AG08396 (cell line): ENCODE measurements at places on chromosomes 1 and 21.

DNA sequence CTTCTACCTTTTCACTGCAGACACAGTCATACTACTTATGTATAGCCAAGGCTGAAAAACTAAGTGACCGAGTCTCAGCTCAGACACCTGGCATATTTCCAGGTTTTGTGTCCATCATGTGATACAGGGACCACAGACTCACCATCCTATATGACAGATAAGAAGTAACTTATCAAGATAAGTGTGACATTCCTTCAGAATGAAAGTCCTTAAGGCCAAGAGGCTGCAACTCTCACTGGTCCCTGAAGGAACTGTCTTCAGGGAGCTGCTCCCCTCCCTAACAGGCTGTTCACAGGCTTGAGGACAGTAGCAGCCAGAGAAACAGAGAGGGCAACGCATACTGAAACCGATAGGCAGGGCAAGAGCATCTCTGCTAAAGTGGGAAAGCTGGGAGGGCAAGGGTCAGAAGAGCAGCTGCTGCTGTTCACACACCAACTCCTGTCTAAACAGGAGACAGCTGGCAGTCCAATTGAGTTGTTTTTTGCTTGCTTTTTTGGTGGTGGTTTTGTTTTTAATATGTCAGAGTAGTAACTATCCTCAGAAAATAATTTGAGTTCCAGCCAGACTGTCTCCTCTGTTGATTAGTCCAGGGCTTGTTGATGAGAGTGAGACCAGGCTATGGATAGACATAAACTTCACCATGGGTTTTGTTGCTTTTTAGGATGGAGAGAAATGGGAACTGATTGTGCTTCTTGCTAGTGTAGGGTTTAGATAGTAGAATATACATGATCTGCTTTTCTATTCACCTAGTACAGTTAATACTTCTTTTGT lies 67.7 kb downstream of the MACF1 start:
- DNase-seq = no peak

DNA sequence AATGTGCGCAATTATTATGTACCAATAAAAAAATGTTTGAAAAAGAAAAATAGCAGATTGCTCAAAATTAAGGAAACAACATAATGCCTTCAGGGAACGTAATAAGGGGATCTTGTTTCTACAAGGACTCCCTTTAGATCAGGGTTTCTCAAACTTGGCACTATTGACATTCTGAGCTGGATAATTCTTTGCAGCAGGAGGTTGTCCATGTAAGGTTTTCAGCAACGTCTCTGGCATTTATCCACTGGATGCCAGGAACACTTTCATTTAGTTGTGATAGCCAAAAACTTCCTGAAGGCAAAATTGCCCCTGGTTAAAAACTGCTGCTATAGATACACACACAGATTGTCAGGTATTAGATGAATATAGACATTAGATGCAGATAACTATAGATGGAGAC lies 666.7 kb upstream of the ADAMTS5 start:
- no peak for DNase-seq

DNA sequence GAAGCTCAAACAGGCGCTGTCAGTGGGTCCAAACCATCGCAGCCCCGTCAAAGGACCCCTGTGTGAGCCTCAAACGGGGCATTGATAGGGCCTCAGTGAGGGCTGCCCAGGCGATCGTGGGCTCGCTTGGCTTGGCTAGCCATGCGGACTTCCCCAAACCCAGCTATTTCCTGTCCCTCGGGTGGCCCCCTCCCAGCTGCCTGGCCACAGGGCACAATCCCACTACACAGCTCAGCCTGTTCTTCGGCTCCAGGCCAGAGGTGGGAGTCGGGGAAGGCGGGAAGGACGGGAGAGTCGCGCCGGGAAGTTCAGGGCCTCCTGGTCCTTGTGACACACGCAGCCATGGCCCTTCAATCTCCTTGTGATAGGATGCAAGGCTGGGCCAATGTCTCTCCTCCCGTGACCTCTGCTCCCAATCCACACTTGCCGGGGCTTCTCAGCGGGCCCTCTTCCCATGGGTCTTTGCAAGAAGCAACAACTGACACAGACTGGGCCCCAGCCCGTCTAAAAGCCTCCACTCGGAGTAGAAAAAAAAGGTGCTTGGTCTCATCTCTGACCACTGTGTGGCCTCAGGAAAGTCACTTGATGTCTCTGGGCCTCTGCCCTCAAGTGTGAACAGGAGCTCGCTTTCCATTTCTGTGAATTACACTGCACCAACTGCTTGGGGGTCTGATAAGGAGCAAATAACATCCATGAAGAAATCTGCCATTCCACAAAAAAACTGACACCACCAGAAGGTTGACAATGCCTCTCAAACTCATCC lies 7.1 kb upstream of the MATN1 start:
- no peak for DNase-seq

DNA sequence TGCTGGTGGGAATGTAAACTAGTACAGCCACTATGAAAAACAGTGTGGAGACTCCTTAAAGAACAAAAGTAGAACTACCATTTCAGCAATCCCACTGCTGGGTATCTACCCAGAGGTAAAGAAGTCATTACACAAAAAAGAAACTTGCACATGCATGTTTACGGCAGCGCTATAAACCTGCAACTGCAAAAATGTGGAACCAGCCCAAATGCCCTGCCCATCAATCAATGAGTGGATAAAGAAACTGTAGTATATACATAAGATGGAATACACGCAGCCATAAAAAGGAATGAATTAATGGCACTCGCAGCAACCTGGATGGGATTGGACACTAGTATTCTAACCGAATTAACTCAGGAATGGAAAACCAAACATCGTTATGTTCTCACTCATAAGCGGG lies 51.0 kb downstream of the ZSWIM5 start:
- no peak for DNase-seq

GRCh38 chr1:206496131-206496793 lies 11.1 kb upstream of the RASSF5 start:
- DNase-seq = no peak

DNA sequence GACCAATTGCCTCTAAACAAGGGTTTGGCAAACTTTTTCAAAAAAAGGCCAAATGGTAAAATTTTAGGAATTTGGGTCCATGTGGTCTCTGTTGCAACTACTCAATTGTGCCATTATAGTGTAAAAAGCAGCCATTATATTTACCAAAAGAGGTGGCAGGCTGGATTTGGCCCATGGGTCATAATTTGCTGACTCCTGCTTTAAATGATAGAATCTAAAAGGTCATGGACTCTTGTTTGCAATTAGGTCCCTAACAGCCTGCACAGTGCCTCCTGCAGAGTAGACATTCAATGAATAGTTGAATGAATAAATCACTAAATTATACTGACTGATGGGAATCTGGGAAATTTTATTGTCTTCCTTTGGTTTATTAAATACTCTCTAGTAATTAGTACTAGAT lies 6.2 kb downstream of the BECN2 start:
- no peak for DNase-seq

GRCh38 chr1:229938551-229938950 lies 128.5 kb upstream of the GALNT2 start:
- DNase-seq = no peak

DNA sequence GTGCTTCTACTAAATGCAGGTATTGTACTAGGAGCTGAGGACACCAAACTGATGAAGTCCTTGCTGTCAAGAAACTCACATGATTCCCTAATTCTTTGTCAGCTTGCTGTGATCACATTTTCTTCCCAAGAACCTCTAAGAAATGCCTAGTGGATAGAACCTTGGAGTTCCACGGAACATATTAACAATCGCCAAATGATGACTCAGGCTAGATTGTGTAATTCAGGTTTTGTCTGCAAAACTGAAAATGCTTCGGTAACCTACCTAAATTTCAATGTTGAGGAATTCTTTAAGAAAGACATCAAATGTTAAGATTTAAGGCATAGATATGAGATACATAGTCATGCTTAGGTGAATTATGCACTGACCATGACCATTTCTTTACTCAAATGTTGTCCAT lies 1.7 kb upstream of the GADD45A start:
- DNase-seq = peak; percentile 35

DNA sequence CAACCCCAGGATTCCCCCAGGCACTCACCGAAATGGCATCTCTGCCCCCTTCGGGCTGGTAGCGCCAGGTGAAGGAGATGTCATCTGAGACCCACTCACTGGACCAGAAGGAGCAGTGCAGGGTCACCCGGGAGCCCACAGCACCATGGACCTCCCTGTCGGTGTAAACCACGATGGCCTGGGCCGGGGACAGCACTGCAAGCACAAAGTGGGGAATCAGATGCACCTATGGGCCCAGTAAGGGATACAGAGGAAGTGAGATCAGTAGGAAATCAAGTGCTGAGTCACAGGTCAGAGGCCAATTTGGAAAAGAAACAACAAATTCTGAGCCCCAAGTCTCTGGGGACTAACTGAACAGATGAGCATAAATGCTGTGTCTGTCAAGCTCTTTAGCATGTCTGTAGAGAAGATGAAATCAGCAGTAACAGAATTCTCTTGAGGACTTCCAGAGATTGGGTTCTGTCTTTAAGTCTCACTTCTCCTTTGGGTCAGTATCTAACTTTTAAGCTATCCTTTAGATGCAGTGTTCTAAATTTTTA lies 2.5 kb downstream of the MPZ start:
- no peak for DNase-seq

GRCh38 chr1:245481261-245481660 lies 326.5 kb downstream of the KIF26B start:
- no peak for DNase-seq

DNA sequence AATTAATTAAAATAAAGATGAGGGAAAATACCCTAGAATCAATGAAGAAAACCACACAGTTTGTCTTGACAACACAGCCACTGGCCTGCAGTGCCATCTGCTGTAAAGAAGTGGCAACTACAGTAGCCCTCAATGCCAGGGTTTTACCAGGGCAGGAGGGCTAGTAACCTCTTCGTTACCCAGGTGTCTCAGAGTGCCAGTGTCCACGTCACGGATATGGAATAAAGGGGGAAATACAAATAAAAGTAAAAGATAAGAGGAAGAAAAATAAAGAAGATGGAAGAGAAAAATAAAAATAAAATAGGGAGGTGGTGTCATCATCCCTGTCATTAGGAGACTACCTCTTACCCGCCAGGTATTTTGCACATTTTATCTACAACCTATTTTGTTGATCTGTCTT lies 14.2 kb upstream of the SLC44A3 start:
- DNase-seq = peak; percentile 53
